ENCODE measurements at places on chromosomes 6 and 20.

- no peak for DNase-seq
Measured at GRCh38 chr6:2951728-2952127, 19.6 kb downstream of the SERPINB6 start.

- no peak for DNase-seq
Measured at GRCh38 chr6:100230115-100230952, 234.4 kb downstream of the SIM1 start.

DNA sequence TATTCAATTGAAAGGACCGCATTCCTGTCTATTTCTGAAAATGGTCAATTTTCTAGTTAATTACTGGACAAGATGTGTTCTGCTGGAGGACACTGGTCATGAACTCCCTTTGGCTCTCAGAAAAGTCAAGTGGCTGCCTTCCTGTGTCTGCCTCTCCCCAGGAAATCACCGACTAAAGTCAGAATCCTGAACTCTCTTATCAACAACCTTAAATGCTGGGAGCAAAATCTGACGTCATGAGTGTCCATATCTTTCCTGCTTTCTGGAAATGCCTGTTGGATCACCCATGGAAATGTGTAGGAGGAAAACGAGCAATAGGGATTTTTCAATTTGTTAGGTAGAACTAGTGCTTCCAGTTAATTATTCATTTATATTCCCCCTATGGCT lies 53.5 kb upstream of the PLCB1 start:
- DNase-seq: no peak

- no peak for DNase-seq
Measured at GRCh38 chr20:13166011-13166410, 55.1 kb upstream of the ISM1 start.

DNA sequence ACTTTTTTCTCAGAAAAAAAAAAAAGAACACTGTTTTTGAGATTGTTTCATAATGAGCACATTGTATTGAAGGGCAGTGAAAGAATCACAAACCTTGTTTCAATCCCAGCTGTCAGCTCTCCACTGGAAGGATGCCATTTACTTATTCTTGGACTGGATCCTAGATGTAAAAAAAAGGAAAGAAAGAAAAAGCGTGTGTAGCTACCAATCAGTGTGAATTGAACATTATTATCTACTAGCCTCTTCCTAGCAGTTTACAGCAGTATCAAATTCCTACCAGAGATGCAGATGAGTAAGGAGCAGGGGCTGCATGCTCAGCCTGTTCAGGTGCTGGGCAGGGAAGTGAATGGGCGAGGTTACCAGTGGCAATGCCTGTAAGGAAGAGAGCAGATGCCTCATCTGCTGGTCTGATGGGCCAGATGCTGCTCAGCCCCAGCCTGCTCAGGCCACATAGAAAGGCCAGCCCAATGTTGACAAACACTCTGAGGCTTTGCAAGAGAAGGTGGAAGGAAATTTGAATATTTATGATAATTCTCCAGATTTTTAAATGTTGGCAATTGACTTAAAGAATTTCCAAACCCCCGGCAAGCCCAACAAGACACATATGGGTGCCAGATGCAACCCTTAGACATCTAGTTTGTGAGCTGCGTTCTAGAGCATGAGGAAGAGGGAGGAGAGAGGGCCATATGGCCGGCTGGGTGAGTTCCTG lies 189.5 kb downstream of the IBTK start:
- DNase-seq: no peak

- DNase-seq: no peak
Measured at GRCh38 chr6:21514288-21514687, 79.3 kb upstream of the SOX4 start.

DNA sequence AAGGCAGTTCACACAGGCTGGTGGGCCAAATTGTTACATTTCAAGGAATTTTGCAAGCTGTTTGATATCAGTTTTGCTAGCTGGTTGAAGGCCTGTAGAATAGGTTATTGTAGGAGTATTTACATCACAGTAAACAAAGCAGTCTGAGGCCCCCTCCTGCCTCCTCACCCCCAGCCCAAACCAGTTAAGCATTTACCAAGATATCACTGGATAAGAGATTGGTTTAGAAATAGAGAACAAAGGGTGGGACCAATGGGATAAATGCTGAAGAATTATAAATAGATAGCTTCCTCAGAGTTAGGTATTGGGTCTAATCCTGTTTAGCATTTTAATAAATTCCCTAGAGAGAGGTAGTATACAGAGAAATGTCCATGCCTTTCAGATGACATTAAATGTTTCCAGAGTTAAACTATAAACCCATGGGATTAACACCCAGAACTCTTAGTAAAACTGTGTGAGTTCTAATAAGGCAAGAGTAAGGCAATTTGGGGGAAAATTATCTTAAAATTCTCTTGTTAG lies 2.3 kb upstream of the PHACTR2 start:
- no peak for DNase-seq

GRCh38 chr6:119333707-119334295 lies 15.8 kb downstream of the MAN1A1 start:
- DNase-seq: no peak

DNA sequence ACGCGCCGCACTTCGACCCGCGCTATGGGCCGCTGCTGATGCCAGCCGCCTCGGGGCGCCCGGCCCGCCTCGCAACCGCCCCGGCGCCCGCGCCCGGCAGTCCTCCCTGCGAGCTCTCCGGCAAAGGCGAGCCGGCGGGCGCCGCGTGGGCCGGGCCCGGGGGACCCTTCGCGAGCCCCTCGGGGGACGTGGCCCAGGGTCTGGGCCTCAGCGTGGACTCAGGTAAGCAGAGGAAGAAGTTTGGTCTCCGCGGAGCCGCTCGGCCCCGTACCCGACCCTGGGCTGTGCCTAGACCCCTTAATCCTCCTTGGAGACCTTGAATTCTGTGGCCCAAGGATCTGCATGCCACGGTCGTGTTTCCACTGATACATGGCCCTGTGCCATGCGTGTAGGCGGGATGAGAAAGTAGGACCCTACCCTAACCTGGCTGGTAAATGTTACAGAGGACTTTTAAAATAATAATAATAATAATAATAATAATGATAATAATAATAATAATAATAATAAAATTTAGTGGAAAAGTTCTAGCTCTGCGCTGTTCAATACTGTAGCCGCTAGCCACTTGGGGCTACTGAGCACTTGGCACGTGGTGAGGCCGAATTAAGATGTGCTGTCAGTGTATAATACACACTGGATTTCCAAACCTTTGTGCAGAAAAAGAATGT lies 5.6 kb downstream of the VGLL2 start:
- no peak for DNase-seq

DNA sequence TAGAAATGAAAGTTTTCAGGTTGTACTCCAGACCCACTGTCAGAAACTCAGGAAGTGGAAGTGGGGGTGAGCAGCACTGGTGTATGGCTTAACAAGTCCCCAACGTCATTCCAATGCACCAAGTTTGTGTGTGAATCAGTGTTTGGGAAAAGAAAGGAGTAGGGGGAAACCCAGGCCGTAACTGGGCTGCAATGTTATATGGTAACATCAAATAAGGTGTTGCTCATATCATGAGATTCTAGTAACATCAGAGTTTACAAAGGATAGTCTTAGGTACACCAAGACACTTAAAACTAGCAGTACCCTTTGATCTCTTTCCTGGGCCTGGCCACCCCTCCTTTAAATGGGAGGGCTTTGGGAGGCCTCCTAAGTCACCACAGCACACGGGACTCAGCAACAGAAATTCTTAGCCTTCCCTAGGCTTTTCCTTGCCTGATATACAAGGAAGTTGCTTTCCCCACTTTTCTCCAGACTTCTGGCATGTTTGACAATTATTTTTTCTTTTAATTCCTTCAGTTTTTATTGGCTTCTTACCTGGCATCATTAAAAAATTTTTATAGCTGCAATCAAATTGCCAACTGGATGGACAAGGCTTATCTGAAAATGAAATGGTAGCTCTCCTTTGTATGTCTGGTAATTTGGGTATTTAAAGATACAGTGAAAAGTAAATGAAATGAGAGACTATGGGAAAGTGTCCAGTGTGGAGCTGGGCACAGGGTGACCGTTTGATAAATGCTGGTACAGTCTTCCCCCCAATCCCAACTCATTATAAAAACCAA lies 15.1 kb downstream of the E2F3 start:
- DNase-seq: no peak

GRCh38 chr20:40583205-40583604 lies 105.8 kb downstream of the MAFB start:
- DNase-seq: no peak

Data from stimulated activated CD4-positive, alpha-beta T cell treated with anti-CD3 and anti-CD28 coated beads, Interleukin-2, amount 100 ng/mL, for 24 hours (primary cell).